Astrocyte of the hippocampus (primary cell): ENCODE measurements at places on chromosomes 12 and 14.
A peak's percentile ranks its signal among the peaks of the same experiment; 100 is the strongest.

DNA sequence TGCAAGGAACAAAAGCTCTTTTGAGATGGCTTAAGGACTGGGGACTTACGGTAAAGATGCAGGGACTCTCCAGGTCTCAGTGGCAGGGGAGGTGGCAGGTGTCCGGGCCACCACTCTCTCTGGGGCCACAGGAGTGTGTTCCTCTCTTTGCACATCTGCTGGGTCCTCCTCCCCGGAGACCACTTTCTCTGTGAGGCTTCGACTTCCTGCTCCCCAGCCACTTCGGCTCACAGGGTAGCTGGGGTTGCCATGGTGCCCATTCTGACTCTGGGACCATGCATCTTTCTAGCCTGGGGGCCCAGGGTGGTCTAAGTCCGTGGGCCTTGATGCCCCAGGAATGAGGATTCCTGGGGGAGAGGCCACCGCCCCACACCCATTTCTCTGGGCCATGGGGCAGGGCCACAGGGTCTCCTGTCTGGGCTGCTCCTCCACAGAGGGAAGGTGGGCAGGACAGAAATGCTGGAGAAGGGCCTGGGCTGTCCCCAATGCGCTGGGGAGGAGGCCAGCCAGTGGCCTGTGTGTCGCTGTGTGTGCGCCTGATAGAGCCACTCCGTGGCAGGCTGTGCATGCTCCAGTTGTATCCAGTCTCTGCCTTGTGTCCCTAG lies 38.5 kb downstream of the CCDC92 start:
- DNase-seq, result no peak

DNA sequence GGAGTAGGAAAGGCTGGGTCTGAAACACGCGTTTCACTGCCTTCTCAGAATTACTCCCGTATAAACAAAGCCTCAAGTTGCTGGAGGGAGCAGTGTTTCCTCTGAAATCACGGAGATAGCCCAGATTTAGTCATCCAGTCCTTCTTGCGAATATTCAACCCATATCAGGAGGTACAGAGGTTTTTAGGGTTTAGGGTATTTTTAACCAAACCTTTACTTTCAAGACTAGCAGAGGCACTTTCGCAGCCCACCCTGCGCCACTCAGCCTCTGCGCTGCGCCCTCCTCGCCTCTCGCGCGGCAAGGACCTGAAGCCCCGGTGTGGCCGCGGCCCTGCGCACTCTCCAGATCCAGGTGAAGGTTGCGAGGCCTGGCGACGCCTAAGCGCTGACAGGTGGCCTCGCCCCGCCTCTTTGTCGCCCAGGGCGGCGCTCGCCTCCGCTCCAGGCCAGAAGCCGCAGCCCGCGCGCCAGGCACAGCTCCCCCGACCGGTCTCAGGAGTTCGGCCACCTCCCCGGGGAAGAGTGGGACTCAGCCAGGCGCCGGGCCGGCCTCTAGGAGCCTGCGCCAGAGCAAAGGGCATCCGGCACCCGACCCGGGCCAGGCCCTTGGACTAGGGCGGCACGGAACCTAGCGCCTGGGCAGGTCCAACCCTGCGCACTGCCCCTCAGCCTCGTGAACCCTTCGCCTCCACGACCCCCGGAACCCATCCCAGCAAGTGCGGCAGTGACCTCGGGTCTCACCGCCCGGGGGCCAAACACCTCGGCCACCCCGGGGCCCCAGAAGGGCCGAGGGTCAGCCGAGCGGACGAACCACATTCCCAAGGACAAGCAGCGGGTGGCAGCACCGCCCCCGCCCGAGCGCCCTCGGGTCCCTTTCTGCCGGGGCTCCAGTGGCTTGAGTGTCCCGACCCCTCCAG lies 1.8 kb upstream of the SAMD4A start:
- DNase-seq, result peak; percentile 76

DNA sequence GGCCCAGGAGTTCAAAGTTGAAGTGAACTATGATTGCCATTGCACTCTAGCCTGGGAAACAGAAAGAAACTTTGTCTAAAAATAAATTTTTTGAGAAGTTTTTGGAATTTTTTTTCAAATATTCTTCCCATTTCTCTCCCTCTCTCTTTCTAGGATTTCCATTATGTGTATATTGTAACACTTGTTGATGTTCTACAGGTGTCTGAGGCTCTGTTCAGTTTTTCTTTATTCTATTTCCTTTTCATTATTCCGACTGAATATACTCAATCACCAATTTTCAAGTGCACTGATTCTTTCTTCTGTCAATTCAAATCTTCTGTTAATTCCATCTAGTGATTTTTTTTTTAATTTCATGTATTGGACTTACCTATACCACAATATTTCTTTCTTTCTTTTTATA lies 48.3 kb upstream of the SLC6A15 start:
- no peak for DNase-seq

DNA sequence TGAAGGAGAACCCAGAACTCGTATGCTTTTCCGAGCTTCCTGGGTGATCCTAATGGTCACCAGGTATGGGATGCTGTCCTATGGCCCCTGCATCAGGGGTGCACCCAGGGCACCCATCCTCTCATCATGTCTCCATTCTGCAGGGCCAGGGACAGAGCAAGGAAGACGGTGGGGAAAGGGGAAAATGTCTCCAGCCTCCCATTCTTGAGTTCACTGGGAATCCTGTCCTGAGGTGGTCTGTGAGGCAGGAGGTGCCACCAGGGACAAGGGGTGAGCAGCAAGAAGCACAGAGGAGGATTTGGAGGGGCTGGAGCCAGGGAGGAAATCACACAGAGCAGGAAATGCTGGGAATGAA lies 14.9 kb upstream of the SLC6A12 start:
- no peak for DNase-seq

DNA sequence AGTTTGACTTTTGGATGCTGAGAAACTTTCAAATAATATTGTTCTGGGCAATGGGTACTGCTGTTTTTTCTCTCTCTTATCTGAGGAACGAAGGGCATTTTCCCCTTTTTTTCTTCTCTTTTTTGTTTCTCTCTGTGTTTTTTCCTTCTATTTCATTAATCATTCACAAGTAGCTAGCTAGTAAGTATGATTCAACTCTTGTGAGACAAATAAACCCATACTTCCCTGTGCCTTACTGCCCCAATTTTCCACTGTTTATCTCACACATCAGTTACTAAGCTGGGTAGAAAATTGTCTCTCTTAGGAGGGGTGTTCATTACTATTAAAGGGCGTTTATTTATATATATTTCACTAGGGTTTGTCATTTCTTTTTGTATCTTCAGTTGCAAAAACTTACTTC lies 437.6 kb downstream of the RERGL start:
- DNase-seq, result no peak
